ENCODE measurements at places on chromosomes 16 and 17. TPM values are rescaled to one million over a fixed set of nuclear protein-coding genes. Genes with fewer than 3 reads are reported as not detected.

ZP2 gene
- not detected for total RNA-seq

RHBDL3 gene
- 4.0 TPM for total RNA-seq

HSPB9 gene
- not detected for total RNA-seq

DNA sequence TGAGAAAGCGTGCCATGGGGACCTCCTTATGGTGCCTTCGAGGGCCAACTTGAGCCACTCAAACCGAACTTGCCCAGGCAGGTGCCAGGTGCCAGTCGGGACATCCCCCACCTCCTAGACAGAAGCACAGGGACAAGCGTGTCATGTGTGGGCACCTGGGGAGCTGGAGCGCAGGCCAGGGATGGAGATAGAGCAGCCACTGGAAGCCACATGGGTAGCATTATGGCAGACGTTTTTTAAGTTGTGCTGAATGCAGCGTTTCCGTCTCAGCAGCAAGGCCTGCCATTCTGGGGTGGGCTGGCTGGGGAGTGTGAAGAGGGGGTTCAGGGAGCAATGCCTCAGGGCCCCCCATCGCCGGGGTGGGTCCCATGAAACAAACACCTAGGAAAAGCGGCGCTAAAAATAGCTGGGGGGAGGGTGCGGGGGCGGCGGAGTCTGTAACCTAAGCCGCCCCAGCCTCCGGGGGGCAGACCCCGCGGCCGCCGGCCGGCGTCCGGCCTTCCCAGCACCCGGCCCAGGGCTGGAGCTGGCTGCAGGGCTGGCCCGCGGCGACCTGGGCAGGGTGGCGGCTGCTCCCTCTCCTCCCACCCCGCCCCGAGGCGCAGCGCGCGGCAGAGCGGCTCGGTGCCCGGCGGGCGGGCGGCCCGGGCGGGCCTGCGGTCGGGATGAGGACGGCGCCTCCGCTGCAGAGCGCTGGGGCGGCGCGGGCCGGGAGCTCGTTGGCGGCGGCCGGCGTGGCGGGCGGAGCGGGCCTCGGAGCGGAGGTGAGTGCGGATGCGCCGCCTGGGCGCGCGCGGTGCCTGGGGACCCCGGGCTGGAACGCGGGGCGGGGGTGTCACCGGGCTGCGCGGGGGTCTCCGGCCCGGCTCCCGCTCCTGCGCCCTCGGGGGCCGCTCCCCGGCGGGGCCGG, at the start of gene ZNF469:
Gene ZNF469 (plus strand): TSS at position 469 of the 910 bp plus-strand sequence. CDS start 44,512 bp downstream, outside the sequence.
- no peak for DNase-seq

DNA sequence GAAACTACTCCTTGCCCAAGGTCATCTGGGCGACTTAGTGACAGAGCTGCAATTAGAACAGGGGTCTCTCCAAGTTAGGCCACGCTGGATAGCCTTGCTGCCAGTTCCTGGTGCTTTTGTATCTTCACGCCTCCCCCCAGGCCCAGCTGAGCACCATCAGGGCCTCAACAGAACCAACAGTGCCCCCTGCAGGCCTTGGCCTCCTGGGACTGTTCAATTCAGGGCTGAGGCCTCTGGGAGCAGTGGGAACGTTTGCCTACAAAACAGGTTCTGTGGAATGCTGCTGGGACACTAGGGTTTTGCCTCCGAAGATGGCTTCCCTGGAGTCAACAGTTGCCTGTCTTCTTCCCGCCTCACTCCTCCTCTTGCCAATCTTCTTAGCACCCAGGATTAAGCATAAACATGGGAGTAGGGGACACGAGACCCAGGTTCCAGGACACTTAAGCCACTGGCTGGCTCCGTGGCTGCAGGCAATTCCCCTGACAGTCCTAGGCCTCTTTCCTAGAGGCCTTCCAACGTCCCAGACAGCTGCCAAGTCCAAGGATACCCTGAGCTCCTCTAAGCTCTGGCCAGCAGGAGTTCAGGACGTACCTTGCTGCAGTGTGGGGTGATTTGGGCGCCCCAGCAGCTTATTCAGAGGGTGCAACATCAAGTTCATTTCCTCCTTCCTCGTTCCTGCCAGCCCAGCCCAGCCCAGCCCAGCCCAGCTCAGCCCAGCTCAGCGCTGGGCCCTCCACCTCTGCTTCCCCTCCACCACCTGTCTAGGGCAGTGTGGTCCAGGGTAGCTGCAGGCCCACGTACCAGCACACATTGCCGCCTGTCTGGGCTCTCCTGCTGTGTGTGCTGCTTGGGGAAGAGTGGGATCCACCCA, 246.6 kb upstream of the RPL38 start:
- peak; percentile 49 for DNase-seq

- no peak for DNase-seq
These were observed 36.9 kb downstream of the ERN1 start for GRCh38 chr17:64092952-64093451.
